ENCODE measurements at places on chromosomes 2 and 18.

GRCh38 chr2:96065381-96065930 lies 30.7 kb upstream of the GPAT2 start:
- no peak for DNase-seq

DNA sequence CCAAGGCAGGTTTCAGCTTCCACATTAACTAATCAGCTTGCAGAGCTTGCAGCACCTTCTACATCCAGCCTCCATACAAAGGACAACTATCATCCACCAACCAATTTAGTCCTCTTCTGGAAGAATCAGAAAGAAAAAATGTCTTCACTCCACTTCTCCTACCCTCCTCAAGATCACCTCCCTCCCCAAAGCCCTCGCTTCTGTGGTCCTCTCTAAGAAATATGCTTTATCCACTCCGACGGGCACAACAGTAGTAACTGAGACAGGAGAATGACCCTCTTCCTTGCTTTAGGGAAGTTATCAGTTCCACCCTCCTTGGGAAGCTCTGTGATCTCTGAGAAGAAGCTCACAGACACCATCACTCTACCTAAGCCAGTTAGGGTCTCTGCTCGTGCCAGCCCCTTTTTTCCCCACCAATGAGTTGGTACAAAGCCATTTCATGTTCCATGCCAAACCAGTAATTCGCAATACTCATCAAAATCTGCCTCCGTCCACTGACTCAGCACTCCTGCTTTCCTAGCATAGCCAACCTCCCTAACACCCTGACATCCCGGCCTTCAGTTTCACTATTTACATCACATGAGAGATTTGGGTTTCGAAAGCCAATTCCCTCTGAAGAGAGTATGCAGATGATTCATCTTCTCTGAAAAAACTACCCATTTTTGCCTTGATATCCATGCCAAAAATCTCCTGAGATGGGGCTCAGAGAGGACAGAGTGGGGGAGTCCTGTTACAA lies 114.1 kb upstream of the PKDCC start:
- DNase-seq, result peak; percentile 90

DNA sequence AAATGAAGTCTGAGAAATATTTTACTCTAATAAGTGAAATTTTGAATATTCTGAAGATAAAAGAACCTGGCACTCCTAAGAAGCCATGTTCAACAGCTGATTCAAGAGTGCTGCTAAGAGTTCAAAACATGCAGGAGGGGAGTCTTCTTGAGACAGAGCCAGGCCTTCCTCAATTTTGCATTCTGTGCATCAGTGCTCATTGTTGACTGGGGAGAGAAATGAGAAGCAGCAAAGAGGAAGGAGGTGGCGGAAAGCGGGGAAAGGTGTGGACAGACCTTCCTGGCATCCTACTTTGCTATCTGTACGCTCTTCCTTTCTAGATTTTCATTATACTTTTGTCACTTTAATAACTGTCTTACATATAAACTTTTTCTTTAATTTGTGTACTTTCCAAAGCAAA lies 29.7 kb upstream of the TXNDC2 start:
- no peak for DNase-seq

DNA sequence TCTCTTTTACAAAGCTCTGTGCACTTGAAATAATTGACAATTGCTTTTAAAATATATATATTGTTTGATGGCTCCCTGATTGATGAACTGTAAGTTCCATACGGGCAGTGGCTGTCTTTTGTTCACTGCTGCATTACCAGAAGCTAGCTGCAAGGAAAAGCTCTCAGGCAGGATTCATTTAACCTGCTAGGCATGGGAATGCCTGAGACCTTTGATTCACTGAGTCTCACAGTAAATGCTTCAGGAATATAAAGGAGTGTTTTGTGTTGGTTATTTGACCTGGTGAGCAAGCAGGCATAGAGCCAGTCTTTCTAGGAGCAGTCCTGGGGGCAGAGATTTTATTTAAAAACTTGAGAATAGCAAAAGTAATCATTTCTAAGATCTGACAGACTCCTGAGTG lies 193.2 kb upstream of the ITGA4 start:
- peak; percentile 3 for DNase-seq

DNA sequence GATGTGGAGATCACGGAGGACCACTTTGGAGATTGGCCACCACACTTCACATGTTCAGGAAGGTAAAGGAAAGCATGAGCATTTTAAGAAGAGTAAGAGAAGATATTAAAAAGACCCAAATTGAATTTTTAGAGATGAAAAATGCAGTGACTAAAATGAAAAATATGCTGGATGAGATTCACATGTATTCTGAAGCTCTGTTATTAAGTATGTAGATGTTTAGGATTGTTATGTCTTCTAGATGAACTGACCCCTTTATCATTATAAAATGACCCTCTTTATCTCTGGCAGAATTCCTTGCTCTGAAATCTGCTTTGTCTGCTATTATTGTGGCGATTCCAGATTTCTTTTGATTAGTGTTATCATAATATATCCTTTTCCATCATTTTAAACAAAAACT lies 36.0 kb upstream of the DYNC2LI1 start:
- no peak for DNase-seq

GRCh38 chr18:48777026-48777743 lies 173.6 kb downstream of the SMAD7 start:
- DNase-seq, result peak; percentile 45

DNA sequence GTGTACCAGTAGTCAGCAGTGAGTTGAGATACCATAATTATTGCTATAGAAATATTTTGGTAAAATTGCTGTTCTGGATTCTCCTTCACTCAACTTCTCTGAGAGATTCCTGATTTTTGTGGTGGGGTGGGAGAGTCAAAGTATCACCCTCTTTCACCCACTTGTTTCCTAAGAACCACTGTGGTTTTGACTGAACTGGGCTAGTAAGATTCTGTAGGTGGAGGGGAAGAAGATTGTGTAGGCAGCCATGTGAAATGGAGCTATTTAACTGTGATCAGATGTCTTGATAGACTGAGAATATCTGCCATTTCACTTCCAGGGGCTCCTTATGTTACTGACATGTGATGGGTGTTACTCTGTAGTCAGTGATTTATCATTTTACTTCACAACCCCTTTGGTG lies 45.3 kb downstream of the BIRC6 start:
- DNase-seq, result no peak

GRCh38 chr2:216774620-216775019 lies 79.3 kb upstream of the IGFBP5 start:
- DNase-seq, result peak; percentile 91

DNA sequence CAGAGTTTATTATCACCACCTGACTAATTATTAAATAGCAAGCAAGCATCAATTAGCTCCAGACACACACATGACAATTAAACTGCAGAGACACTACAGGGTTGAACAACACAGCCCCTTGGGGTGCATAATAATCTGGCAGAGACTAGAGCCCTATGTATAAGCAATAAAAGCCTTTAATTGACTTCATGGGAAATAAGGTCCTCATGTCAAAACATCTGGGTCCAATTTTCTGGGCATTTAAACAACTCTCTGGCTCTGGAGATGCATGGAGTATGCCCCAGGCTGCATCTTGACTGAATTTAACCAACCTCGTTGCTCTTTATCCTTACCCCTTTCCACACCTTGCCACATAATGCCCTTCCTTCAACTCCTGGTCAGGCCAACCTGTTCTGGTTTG lies 270.7 kb upstream of the THUMPD2 start:
- DNase-seq, result no peak

- peak; percentile 88 for DNase-seq
Measured at GRCh38 chr18:3449512-3450011, 410 bp upstream of the TGIF1 start.

DNA sequence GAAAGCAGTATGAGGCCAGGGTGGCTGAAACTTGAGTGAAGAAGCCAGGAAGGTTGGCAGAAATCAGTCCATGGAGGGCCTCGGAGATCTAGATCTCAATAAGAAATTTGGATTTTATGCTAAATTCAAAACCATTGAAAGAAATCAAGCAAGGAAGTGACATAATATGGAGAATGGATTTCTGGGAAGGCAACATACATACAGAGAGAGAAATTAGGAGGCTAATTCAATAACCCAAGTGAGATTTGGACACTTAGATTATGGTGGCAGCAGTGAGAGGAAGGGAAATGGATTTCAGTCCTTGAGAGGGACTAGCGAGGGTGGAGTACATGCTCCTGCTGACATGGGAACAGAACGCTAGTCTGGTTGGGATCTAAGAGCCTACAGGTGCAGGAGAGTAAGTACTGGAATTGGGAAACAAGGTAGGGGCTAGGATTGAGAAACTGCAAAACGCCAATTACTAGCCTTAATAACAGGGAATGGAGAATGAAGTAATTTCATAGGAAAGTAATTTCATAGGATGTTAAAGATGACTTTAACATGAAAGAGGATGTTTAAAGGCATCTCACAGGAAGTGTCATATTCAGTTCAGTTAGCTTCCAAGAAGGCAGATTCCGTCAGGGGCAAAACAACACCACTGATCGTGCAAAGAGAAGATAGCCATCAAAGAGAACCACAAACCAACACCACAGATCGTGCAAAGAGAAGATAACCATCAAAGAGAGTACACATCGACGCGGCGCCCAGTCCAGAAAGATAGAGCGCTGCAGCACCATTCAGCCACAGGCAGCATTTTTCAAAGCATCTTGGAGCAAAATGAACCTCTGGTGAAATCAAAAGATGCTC lies 27.2 kb downstream of the CDKL4 start:
- no peak for DNase-seq

- no peak for DNase-seq
Measured at GRCh38 chr18:51425889-51426288, 228.4 kb upstream of the MEX3C start.

DNA sequence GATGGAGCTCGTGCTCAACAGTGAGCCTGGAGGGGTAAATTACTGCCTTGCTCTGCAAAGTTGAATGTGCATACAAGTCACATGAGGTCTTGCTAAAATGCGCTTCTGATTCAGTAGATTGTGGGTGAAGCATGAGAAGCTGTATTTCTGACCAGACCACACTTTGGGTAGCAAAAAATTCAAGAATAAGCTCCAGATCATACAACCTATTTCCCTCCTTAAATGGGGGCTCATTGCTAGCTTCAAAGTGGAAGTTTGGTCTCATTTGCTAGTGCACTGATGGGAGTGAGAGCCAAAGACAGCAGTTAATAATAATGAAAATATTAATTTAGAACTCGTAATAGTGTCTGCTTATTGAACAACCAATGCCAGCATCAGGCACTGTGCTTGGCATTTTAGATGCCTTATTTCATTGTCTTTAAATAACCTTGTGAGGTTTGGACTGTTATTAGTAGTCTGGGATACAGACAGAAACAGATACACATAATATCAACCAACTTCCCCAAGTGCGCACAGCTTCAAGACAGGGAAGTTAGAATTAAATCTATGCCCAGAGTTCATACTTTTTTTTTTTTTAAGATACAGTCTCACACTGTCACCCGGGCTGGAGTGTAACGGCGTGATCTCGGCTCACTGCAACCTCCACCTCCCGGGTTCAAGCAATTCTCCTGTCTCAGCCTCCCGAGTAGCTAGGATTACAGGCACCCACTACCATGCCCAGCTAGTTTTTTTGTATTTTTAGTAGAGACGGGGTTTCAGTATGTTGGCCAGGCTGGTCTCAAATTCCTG lies 18.0 kb downstream of the APOB start:
- no peak for DNase-seq

- DNase-seq, result no peak
Measured at GRCh38 chr2:63903003-63903402, 61.3 kb downstream of the UGP2 start.

DNA sequence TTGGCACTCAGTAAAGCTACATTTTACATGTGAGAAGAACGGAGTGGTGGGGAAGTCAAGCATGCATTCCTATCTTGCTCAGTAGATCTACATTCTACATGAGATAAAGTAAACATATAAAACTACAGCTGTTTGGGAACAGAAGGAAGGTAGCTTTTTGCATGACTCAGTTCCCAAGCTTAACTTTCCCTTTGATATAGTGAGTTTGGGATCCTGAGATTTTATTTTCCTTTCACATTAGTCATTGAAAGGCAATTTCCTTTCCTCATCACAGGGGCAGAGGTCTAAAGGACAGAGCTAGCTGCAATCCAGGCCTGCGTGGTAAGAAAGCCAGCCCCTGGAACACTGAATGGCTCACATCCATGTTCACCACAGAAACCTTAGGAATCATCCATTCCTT lies 257.2 kb downstream of the SRBD1 start:
- peak; percentile 99 for DNase-seq

DNA sequence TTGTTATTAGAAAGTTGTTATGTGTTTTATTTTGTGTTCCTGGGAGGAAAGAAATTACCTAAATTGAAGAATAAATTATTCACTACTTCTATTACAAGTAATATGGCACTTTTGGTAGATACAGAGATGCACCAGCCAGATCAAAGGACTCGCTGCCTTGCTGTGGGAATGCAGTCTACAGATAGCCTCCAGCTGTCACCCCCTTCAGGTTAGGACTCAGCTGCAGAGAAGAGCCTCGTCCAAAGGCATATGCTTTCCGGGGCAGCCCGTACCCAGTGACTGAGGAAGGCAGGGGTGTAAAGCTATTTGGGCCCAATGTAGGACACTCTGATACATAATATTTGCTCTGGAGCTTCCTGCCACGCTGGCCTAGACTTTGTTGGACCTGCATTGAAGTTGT lies 90.2 kb downstream of the CCDC148 start:
- DNase-seq, result no peak

GRCh38 chr2:144015036-144015435 lies 504.9 kb downstream of the ZEB2 start:
- peak; percentile 10 for DNase-seq

Data from astrocyte of the spinal cord (primary cell).